ENCODE measurements at places on chromosomes 1 and 21.

- no peak for DNase-seq
These were observed 8.1 kb downstream of the POLR3GL start for GRCh38 chr1:145972580-145972979.

DNA sequence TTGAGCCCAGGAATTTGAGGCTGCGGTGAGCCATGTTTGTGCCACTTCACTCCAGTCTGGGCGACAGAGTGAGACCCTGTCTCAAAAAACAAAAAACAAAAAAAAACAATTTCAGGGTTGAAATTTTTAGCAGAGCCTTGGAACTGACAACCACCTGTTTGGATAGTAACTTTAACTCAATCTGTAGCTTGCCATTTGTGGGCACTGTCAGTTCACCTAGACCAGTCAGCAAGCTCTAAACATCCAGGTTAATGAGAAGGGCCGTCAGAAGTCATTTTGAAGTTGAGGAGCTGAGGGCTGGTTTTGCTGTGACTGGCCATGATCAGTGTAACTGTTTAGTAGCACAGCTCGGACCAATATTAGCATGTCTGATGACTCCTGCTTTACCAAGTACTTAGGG is 8.4 kb downstream of the TRAPPC10 start:
- DNase-seq: no peak

GRCh38 chr1:193144999-193145398 is 23.2 kb downstream of the CDC73 start:
- no peak for DNase-seq

- DNase-seq: no peak
These were observed 1.8 kb downstream of the USP24 start for GRCh38 chr1:55213151-55213884.

DNA sequence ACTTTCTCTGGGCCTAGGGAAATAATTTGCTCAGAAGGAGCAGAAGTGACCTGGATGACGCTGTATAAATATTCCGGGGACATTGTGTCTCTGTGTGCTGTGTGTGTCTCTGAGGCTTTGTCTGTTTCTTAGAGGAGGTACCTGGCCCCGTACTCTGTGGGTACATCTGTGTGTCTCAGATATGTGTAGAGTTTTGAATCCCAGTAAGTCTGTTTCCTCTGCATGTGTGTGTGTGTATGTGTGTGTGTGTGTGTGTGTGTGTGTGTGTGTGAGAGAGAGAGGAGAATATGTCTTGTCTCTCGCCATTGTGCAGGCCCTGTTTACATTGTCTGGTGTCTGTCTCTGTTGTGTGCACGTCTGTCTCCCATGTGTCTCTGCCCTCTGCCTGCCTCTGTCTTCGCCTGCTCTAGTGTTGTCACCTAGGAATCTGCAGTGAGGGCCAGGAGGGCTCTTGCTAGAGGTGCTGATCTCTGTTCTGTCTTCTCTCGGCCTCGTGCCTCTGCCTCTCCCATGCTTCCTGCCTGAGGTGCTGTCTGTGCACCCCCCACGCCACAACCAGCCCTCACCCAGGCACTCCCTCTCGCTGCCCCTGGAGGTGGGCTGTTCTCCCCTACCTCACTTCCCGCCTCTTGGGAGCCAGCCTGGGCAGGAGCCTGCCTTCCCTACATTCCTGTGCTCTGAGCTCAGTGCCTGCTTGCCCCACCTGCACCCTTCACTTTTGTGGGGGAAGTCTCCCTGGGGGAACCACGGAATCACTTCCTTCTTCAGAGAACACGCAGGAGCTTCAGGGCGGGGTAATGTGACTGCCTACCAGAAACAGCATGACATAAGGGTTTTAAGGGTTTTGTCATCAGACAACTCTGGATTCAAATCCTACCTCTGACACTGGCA is 5.9 kb downstream of the MAP7D1 start:
- peak; percentile 48 for DNase-seq

- no peak for DNase-seq
These were observed 243.2 kb upstream of the NR5A2 start for GRCh38 chr1:199784138-199784895.

GRCh38 chr21:42820616-42821465 is 58.5 kb downstream of the WDR4 start:
- no peak for DNase-seq

DNA sequence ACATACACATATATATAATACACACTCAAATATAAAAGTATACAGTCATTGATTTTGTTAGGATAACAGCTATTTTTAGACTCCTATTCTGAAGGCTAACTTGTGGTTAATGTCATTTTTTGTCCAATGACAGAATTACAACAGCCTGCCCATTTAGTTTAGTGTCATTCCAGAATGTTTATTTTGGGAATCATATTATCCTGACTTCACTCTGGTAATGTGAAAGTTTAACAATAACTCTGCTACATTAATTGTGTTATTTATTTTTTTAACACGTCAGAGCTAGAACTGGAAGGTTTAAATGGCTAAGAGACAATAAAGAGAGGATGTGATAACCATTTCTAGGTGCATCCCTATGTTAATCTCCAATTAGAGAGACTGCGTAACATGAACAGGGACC is 648.1 kb downstream of the USP25 start:
- no peak for DNase-seq

DNA sequence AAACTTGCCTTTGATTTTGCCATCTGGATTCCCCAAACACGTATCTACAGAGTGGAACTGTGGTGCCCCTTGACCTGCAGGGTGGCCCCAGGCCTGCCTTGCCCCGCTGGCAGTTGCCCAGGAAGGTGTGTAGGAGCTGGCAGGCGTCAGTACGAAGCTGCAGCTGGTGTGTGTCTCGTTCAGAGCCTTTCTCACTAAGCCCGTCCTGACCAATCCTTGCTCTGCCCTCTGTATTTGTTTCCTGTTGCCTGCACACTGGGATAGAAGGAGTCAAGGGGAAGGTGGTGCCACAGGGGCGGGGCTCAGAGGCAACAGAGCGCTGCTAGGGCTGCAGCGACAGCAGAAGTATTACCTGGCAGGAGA is 5.2 kb upstream of the VSIG8 start:
- DNase-seq: no peak

DNA sequence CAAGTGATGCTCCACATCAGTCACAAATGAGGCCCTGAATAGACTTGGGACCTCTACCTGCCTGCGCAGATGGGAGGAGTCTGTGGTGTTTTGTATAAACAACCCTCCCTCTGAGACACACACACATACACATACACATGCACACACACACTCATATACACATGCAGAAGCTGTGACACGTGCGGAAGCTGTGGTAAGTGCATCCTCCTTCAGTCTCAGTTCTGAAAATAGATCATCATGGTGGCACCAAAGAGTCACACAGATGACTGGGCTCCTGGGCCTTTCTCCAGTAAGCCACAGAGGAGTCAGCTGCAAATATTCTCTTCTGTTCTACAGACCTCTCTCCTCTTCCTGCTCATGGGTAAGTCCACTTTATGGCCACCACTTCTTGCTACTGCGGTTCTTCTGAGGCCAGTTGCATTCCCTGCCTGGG is at the start of gene LY9:
Gene LY9, plus strand, starts transcription at position 224 of the 433 bp plus-strand sequence. Its CDS starts 14 bp downstream, at position 238.
- peak; percentile 95 for DNase-seq

DNA sequence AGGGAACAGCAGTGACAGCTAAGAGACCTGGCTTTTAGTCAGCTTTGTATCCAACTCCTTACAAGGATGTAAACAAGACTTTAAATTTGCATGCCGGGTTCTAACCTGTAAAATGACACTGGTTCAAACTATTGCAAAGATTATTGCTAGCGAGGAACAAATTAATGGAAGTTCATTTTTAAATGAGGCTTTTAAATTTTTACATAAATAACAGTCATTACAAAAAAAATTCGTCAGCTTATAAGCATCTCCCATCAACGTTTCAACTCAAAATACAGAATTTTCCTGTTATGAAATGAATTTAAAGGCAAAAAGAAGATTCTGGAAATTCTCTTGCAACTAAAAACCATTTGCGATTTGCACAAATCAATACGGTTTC is 668 bp downstream of the KIF14 start:
- DNase-seq: no peak

DNA sequence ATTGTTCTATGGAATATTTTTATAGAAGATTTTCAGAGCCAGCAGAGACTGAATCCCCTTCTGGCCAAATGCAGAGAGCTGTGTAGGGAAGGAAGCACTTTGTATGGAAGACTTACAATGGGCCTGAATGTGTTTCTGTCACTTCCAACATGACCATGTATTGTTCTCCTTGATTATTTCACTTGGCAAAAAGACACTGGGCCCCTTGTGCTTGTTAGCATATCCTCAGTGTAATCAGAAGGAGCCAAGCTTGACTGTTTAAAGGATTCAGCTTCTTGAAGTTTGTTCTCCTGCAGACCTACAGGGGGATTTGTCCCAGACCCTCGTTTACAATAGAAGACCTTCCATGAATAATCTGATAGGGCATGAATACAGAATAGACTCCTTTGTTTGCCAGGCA is 48.1 kb upstream of the UBE2U start:
- no peak for DNase-seq

DNA sequence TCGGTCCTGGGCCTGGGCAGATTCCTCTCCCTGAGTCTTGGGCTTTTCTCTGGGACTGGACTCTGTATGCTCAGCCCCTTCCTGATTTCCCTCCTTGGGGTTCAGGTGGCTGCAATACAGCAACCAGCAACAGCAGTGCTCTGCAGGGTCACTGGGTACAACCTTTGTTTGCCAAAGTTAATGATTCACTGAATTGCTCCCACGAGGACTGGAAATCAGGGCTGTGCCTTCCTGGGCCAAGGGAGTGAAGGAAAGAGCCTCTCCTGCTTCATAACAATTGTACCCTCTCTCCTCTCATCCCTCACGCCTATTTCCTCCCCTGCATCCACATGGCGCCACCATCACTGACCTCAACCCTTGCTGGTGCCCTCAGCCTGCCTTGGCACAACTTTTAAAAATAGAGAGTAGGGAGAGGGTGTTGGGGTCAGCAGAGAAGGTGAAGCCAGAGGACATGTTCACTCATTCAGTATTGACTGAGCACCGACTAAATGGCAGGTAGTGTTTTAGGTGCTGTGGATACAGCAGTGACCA is 52.8 kb upstream of the GOLT1A start:
- DNase-seq: no peak
